ENCODE measurements at places on chromosomes 3 and 15.

DNA sequence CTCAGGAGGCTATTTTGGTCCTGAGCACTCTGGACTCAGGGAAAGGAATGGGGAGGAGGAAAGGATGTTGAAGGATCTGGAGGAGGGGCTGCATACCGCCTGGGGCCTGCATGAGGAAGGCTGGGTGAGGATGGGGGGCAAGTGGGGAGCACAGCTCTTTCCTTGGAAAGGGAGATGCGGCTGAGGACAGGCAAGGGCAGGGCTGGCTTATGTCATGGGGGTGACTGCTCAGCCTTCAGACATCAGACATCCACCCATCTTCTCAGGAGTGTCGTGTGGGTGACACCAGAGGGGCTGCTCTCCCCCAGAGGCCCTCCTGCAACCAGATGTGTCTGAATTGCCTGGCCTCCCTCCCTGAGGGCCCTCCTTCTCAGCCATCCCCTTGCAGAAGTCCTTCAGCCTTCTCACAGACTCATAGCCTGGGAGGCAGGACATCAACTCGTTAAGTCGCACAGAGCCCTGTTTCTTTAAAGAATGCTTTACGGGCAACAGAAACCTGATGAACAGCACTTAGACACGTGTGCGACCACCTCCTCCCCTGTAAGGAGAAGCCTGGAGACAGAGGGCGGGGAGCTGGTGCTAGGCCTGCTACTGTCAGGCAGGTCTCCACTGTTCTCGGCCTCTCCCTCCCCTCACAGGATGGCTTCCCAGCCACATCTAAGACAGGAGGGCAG, 252.3 kb downstream of the OCA2 start:
- DNase-seq = no peak

DNA sequence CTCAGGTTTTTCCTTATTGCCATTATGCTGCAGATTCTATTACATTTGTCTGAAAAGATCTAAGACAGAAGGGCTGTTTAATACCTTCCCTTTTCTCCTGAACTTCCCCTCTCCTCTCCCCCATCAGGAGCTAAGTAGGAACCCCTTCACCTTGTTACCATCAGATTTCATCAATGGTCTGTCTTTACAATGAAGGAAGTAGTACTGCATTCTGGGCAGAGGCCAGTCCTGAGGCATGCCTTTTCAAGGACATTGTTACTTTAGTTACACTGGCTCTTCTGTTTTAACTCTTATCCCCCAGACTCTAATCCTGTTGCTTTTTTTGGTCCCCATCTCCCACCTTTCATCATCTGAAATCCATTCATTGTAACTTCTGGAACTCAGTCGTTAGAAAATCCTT, 8.1 kb downstream of the CTNNB1 start:
- DNase-seq = peak; percentile 32

GRCh38 chr3:180189310-180189648, 152.5 kb upstream of the PEX5L start:
- no peak for DNase-seq

GRCh38 chr15:96869122-96869521, 538.6 kb downstream of the NR2F2 start:
- no peak for DNase-seq

DNA sequence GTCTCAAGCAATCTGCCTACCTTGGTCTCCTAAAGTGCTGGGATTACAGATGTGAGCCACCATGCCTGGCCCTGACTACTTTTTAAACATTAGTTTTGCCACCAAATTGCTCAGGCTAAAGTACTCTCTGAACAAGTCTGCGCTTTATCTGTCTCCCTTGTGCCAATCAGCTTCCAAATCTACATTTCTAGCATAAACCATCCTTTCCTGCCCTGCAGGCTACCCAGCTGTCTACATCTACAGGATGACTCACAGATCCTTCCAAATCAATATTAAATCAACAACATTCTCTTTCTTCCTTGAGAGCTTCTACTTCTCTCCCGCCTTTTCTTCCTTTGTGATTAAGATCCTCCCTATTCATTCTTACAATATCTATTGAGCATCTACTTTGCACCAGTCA, 16.0 kb upstream of the ATOSA start:
- DNase-seq = no peak

DNA sequence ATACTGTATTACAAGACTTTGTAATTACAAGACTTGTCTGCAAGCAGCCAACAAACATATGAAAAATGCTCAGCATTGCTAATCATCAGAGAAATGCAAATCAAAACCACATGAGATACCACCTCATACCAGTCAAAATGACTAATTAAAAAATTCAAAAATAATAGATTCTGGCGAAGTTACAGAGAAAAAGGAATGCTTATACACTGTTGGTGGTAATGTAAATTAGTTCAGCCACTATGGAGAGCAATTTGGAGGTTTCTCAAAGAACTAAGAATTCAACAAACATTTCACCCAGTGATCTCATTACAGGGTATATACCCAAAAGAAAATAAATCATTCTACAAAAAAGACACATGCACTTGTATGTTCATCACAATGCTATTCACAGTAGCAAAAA, 617.5 kb upstream of the CCDC54 start:
- DNase-seq = no peak

GRCh38 chr3:41148901-41149300, 50.4 kb upstream of the CTNNB1 start:
- no peak for DNase-seq

DNA sequence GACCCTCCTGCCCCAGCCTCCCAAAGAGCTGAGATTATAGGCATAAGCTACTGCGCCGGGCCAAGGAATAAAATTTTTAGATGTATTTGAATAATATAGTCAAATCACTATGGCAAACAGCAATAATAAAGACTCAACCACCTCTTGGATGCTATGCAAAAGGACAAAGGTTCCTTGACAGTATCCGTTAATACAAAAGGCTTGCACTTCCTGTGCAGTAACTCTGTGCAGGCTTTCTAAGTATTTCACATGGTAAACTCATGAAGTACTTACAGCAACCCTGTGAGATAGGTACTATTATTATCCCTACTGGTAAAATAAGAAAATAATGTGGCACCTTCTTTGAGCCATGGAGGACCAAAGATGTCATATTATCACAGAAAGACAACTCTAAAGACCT, 86.8 kb downstream of the SHQ1 start:
- DNase-seq = no peak

DNA sequence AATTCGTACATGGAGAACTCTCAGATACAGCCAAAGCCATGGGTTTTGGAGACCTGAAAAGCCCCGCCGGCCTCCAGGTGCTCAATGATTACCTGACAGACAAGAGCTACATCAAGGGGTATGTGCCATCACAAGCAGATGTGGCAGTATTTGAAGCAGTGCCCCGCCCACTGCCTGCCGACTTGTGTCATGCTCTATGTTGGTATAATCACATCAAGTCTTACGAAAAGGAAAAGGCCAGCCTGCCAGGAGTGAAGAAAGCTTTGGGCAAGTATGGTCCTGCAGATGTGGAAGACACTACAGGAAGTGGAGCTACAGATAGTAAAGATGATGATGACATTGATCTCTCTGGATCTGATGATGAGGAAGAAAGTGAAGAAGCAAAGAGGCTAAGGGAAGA, 23.5 kb downstream of the MYO5A start:
- no peak for DNase-seq

- DNase-seq = no peak
Measured at GRCh38 chr3:55770077-55770476, 283.0 kb upstream of the WNT5A start.

DNA sequence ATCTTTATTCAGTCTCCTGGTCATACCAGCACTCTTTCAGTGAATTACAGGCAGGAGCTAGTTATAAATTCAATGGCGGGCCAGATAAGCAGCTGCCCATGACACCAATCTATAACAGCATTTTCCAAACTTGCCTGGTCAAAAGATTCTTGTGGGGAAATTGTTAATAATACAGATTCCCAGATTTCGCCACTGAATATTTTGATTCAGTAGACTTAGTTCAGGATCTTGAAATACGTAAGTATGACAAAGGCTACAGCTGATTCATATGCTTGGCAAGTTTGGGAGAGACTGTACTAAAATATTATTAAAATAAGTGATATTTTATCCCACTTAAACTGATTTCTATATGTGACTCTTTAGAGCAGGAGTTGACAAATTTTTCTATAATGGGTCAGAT, 119.3 kb downstream of the TMCO5A start:
- no peak for DNase-seq

DNA sequence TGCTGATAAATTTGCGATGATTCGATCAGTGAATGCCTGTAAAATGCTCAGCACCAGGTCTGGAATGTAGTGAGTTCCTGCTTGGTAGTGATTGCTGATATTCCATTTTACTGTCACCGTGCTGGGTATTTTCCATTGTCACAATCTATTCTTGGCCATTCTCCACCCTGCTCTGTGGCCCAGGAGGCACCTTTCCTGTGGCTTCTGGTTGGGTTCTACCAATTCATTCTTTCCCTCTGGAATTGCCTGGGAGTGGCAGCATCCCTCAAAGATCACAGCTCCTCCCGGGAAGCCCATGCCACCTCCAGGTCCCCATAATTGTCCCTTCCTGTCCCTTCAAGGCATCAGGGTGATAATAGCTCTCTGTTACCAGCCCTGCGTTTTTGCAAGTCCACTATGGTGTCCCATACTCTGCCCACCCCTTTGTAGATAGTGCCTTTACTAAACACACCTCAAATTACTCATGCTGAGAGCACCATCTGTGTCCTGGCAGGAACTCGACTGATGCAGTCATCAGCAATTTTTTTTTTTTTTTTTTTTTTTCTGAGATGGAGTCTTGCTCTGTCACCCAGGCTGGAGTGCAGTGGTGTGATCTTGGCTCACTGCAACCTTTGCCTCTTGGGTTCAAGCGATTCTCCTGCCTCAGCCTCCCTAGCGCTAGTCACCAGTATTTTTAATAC, 177.8 kb upstream of the PROK2 start:
- DNase-seq = no peak

DNA sequence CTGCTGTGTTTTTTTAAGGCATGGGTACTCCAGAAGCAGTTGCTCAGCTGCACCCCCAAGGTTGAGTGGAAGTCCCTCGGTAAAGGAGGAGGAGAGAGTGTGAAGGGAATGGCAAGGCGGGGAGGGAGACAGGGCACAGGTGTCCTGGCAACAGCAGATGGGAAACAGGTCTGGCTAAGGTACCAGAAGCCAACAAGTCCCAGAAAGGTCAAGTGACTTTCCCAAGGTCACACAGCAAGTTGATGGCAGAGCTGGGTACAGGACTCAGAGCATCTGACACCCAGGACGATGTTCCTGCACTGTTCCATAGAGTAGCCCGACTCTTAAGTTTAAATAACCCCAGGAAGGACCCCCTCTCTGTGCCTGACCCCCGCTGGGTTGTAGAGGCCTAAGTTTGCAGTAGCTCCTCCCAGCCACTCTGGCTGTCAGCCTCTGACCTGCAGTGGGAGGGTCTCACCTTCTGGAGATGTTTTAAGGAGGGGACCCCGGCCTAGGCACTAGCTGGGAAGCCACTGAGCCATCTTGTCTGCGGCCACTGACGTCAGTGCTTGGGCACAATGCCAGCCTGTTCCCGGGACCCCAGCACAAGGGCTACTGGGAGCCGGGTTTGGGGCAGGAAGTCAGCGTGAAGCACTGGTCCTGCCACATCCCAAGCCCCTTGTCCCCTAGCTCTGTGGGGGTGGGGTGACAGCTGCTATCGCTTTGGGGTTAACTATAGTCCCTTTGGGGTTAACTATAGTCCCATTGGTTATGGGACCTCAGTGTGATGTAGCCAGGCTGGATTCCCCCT, 10.5 kb downstream of the CSK start:
- DNase-seq = no peak

- no peak for DNase-seq
Measured at GRCh38 chr3:49799761-49800160, at the start of gene CDHR4. TSS of gene CDHR4 (minus strand) at chr3:49799873. CDS start at chr3:49799812, 61 bp downstream.

- no peak for DNase-seq
Measured at GRCh38 chr3:97197083-97197482, 382.7 kb downstream of the EPHA6 start.

DNA sequence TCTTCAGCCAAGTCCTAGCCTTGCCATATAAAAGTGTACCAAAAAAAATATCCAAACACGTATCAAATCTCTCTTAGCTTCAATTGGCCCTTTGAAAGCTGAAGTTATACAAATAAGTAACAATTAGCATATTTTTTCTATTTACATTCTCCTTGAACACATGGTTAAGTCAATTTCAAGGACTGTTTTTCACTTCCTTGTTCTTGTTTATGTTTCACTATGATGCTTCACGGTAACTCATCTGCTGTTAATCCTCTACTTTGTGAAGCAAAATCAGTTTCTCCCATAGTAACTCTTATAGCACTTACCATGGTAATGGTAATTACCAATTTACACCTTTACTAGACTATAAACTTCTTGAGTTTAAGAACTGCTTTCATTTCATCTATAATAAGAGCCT, 10.6 kb upstream of the SPRED1 start:
- no peak for DNase-seq

- DNase-seq = no peak
Measured at GRCh38 chr15:48637639-48638038, 7.9 kb downstream of the FBN1 start.

- DNase-seq = peak; percentile 79
Measured at GRCh38 chr3:107523539-107524325, 970 bp downstream of the BBX start.

- peak; percentile 72 for DNase-seq
Measured at GRCh38 chr15:66713843-66714508, 11.9 kb downstream of the SMAD6 start.

Data from OCI-M1 (cell line).